Motor neuron (in vitro differentiated cells): ENCODE measurements at places on chromosomes 4 and X. TPM values are rescaled to one million over a fixed set of nuclear protein-coding genes. Genes with fewer than 3 reads are reported as not detected.

Gene NEIL3
- 1.2 TPM in 2 replicates for total RNA-seq

DNA sequence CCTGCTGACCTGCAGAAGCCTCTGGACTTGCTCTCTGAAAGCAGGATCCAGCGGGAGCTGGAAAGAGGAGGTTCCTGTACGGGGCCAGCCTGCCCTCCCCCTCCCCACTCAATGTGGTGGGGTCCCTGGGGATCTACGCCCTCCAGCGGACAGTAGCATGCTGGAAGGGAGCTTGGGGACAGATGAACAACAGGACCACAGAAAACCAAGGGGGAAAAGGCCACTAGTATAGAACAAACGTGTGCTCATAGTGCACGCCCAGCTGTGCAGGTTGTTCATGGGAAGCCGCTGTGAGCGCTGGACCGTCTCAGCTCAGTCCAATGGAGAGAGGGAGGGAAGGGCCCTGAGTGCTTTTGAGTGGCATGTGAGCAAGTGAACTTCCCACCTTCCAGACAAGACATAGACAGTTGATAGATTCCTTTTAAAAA lies 15.8 kb downstream of the HMX1 start:
- ATAC-seq, result peak; percentile 85

DNA sequence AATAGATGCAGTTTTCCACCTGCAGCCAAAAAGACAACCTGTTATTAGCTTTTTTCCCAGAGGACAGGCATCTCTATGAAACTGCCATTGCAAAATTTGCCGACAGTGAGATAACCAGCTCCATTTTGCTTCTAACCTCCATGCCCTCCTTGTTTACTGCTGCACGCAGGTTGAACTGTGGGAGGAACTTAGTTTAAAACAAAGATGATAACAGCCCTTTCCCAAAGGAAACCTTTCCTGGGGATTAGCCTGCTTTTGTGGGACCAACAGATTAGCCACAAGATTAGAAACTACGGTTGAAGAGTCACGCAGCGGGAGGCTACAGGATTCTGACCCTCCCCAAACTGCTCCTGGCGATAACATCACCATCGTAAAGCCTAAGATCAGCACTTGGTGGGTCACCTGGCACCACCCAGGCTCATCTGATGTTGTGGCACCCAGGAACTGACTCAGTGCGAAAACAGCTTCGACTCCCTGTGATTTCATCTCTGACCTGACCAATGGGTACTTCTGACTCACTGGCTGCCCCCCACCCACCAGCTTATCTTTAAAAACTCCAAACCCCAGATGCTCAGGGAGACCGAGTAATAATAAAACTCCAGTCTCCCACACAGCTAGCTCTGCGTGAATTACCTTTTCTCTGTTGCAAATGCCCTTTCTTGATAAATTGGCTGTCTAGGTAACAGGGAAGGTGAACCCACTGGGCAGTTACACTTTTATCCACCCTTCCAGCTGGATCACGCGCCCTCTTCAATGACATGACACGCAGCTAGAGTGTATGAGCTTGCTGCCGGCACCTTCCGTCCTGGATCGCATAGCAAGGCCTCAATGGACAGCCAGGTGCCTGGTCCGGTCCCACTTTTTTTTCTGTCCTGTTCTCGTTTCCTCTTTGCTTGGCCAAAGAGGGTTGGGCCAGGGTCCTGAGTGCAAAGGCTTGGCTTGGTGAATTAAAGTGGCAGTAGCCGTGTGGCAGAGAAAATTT lies 27.2 kb downstream of the NOP14 start:
- no peak for ATAC-seq

- no peak for ATAC-seq
Observed at GRCh38 chr4:84384801-84385200, 114.3 kb downstream of the NKX6-1 start.

DNA sequence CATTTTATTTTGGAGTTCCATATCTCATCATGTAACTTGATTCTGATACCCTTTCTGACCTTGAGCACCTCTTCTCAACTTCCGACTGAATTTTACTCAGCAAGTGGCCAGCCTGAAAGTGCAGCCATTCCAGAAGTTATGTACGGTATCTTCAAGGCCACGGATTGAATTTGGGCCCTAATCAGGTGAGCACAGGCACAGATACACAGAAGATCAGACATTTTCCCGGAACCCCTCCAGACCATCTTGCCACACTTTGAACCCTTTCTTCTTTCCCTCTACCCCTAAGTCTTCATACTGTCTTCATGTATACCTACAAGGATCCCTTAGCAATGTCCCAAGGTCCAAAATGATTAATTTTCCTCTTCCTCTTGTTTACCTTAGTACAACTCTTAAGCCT lies 108.2 kb downstream of the FNIP2 start:
- ATAC-seq, result no peak

GRCh38 chrX:109719264-109719663 lies 13.8 kb downstream of the ACSL4 start:
- no peak for ATAC-seq
